ENCODE measurements at places on chromosomes 2 and 18.

DNA sequence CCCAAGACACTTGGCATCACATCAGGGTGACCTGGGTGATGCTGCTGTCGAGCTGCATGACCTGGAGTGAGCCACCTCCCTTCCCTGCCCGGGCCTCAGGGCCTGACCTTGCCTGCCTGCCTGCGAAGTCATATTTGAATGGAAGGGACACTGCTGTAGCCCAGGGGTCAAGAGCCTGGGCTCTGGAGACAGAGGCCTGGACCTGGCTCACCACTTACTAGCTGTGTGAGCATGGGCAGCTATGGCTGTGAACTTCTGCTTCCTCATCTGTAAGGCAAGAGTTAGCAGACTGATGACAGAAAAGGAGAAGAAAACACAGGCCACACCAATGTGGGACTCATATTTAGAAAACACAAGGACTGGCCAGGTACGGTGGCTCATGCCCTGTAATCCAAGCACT lies 118.7 kb downstream of the ZFP36L2 start:
- peak; percentile 60 for DNase-seq

DNA sequence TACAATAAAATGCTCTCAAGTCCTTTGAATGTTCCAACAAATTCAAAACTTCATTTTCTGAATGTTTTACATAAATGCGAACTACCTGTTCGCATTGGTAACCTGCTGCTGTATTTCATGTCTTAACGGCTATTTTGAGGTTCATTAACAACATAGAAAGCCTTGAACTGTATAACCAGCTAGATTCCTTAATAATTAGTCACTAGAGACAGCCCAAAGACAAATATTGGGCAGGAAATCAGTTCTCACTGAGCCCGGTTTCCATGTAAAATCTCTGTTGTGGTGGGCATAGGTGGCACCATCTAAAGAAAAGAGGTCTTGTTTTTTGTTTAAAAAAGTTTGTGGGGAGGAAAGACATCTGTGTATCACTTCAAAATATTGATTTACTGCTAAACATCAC lies 29.2 kb downstream of the PDIA6 start:
- DNase-seq, result no peak

- no peak for DNase-seq
Measured at GRCh38 chr2:205411558-205411957, 270.7 kb upstream of the NRP2 start.

GRCh38 chr2:26274058-26274613 lies 29.4 kb downstream of the HADHB start:
- DNase-seq, result no peak

DNA sequence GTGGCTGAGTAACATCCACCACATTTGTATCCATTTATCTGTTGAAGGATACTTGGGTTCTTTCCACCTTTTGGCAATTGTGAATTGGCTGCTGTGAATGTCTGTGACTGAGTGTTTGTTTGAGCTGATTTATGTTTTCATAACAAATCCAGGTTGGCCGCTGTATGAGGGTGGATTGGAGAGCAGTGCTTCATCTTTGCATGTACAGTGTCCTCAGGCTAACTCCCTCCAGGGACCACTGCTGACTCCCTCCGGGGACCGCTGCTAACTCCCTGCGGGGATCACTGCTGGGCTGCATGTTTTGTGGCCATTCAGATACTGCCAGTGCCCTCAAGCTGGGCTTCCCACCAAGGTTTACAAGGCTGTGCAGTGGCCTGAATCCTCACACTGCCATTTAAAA lies 10.2 kb downstream of the BOK start:
- DNase-seq, result no peak

DNA sequence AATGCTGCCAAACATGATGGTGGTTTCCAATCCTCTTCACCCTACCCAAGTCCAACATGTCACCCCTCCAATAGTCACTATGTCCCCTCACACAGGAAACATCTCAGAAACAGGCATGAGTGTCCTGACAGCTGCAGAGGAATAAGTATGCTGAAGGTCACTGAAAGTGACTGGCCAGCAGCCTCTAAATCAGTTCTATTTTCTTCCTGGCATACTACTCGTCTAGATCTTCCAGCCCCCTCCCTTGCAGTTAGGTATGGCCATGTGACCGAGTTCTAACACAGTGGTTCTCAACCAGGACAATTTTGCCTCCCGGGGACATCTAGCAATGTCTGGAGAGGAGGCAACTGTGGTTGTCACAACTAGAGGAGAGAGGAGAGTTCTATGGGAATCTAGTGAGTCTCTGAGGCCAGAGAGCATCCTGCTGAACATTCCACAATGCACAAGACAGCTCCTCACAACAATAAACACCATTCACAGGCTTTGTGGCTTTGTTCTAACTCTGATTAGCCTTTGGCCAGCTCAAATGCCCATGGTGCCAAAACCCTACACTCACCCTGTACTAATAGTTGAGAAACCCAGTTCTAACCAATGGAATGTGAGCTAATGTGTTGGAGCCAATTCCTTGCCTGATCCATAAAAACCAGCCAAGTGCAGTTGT lies 12.6 kb upstream of the ID2 start:
- no peak for DNase-seq

DNA sequence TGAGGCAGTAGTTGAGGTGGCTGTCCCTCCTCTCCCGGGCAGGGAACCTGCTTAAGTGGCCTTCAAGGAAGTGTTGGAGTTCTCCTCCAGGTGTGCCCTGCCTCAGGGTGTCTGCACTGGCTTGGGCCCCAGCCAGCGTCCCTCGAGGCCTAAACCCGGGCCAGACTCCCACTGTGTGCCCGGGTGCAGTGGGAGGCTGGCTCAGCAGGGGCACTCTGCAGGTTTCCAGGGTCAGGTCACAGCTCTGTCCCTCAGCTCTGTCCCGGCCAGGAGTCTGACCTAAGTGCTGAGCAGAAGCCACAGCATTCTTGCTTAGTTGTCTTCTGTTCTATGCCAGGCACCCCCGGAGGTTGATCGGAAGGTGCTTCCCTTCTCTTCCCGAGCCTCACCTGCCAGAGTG lies 69.0 kb upstream of the OTOS start:
- DNase-seq, result no peak

DNA sequence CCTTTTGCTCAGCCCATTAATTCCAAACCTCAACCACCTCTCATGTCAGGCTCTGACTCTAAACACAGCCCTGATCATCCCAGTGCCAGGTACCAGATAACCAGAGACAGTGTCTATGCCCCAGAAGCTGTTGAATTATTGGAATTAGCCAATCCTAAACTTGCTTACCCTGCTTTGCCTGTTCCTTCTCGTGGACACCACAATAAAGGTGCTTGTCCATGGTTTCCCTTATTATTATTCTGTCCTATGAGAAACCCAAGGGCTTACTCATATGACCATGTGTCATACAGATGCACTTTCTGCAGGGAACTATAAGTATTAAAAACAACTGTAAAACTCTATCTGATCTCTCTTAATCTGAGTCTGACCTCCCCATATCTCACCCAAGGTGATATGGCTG lies 2193.8 kb upstream of the PIK3C3 start:
- no peak for DNase-seq

- DNase-seq, result no peak
Measured at GRCh38 chr18:79975043-79975442, 10.6 kb downstream of the HSBP1L1 start.

DNA sequence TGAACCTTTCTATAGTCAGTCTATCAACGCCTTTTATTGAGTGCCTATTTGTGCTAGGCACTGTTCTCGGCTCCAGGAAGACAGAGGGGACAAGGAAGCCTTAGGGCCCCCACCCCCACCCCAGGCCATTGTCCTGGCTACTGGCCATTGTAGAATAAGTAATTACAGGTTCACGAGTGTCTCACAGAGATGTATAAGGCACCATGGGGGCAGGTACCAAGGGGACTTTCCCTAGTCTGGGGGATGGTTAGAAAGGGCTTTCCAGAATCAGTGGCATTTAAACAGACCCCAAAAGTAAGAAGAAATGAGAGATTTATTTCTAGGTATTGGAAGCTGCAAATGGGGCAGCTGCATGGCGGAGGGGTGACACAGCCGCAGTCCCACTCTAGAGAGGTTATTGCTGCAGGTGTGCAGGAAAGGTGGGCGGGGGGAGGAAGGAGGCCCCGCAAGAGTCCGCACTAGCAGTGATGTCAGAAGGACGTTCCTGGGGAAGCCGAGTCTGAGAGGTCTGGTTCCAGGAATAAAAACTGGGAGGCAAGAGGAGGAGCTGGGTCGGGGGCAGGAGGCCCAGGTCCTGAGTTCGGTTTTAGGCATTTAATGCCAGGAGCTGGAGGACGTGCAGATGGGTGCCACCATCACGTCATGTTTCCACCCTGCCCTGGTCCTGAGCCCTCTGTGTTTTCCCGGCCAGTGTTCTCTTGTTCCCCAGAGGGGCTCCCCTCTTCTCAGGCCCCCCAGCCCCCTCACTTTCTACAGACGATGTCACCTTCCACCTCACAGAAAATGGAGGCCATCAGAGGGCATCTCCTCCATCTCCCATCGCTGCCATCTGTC lies 30.5 kb downstream of the FOSL2 start:
- no peak for DNase-seq

GRCh38 chr2:203820969-203821368 lies 46.6 kb upstream of the CTLA4 start:
- no peak for DNase-seq

GRCh38 chr18:9191658-9192256 lies 55.2 kb downstream of the ANKRD12 start:
- no peak for DNase-seq

GRCh38 chr2:218378053-218378452 lies 4.0 kb upstream of the SLC11A1 start:
- DNase-seq, result no peak

DNA sequence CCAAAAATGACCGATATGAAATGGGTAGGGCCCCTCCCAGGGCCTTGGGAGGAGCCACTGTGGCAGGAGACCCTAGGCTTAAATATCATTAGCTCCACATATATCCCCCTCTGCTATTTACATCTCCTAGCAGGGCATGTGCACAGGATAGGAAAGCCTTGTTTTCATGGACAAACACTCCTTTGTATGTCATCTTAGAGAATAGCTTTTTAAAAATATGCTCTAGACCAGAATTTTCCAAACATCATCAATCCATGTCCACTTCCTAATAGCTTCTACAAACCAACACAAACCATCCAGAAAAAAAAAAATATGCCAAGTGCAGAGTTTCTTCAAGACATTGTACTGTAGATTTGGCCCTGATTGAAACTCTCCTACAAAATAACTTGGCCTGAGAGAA lies 10.8 kb downstream of the DAPL1 start:
- no peak for DNase-seq

DNA sequence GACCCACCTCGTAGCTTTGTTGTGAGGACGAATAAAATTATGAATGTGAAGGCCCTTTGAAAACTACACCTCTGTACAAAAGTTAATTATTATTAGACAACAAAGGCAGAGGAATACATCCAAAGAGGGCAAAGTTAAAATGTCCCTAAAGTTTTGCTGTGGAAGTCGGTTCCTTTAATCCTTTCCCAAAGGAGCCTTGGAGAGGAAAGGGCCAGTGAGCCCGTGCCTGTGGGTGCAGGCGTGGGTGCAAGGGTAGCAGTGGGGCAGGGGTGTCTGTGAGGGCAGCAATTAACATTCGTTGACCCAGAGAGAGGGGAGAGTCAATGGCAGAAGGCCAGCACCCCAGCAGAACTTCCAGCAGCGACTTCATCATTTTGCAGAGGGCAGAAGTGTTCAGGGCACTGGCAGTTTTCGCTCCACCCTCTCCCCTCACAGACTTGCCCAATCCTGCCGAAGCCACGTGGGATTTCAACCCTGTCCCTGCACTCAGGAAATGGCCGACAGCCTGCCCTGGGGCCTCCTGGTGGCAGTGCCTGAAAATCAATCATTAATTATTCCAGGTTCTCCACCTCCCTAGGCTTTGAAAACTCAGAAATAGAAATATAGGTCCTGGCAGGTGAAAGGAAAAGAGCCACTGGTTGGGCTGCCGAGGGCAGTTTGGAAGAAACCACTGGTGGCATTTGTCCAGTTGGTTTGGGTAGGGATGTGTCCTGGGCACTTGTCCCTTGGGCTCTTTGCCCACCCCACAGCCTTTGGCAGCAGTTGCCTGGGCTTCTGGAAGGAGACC lies 4.2 kb upstream of the PAX8 start:
- peak; percentile 36 for DNase-seq

- DNase-seq, result no peak
Measured at GRCh38 chr2:169351725-169352124, 10.6 kb downstream of the LRP2 start.

GRCh38 chr2:200523604-200524003 lies 2.4 kb upstream of the SGO2 start:
- DNase-seq, result no peak

GRCh38 chr2:133270550-133270949 lies 297.7 kb downstream of the NCKAP5 start:
- DNase-seq, result no peak

- no peak for DNase-seq
Measured at GRCh38 chr2:239155806-239156480, 244.9 kb downstream of the HDAC4 start.

DNA sequence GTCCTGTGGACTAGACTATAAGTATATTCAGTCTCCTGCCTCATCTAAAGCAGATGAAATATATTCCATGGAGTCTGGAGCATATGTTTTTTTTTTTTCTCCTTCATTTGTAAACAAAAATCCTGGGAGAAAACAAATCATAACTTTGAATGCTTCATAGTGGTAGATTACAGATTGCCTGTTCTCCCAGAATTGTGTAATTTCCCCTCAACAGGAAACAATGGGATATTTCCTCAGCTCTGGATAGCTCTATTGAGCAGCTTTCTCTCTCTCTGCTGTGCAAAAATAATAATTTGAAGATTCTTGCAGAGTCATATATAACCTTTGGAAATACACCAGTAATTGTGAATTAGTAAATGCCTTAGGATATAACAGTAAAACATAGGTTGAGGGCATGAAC lies 1406.6 kb upstream of the ACVR2A start:
- no peak for DNase-seq

DNA sequence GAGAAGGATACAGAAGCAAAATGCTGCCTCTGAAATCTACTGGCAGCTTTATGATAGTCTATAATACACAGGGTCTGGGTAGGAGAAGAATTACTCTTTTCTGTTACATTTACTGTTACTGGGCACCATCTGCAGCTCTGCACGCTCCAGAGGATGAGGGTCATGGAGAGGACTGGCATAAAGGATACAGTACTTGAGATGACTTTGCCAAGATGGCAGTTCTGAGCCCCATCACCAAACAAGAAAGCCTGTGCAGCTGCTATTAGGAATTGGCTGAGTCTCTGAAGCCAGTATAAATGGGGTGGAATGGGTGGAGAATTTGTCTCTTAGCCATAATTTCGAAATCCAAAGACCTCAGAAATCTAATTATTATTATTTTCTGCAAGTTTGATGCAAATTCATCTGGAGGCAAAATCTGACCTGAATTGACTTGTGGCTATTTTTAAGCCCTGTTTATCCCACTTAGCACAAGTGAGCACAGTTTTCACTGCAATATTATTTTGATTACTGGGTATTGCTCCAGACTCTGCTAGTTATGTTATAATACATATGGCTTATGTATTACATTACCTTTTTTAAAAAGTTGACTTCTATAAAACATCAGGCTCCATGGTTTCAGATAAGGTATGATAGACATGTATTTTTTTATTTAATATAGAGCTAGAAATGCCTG lies 579.5 kb downstream of the MBD2 start:
- DNase-seq, result no peak

Data from Kasumi-1 (cell line).